ENCODE measurements at places on chromosomes 6 and 20.

GRCh38 chr6:1817033-1817761 lies 207.5 kb downstream of the FOXC1 start:
- DNase-seq, result no peak

DNA sequence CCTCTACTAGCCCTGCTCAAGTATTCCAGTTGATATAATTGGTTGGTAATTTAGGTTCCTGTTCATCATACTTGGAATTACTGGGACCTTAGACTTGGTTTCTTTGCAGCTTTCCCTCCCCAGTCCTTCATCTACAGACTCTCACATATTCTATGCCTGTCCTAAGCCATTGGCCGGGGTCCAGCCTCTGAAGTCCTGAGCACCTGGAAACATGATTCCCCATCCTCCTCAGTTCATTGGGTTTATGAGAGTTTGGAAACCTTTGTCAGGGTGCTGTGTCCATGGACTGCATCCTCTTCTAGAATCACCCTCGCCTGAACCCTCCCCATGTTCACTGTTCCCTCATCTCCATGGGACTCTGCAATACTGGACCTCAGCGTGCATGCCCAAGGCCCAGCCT lies 8.8 kb downstream of the GSTA2 start:
- DNase-seq, result no peak

DNA sequence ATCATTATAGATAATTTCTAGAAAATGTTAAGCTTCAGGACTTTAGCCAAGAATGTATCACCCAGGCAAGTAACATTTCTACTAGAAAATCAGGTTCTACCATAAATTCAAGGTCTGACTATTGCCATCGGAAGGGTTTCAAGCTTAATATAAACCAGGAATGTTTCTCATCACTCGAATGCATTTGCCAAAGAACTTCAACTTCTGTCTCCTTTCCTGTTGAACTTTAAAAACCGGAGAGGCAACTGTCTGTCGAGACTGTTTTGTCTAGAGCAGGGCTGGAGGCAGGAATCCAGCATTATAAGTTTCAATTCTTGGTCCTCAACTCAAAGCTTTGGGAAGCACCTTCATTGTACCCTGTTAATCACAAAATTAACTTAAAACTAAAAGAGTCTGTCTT lies 264.7 kb downstream of the ZNF217 start:
- DNase-seq, result no peak

DNA sequence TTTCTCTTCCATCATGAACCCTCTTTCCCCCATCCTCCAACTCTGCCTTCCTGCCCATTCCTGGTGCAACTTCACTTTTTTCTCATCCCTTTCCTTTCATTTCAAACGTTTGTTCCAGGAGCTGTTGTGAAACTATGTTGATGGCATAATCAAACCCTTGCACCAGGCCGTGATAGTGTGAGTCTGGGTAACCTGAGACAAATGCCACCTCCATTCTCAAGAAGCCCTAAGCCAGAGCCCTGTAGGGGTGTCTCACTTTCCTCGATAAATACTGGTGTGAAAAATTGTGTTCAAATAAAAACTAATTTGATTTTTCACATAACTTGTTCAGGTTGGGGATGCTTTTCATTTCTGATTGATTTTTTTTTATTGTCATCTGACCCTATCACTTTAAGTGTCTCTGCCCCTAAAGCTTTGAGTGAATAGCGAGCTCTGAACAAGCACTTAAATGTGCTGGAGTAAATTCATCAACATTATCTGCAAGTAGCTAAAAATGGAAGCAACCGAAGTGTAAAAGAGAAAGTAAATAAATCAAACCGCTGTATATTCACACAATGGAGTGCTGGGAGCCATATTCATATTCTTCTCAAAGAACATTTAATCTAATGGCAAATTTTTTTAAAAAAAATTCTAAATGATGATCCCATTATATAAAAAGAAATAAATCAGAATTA lies 303.1 kb upstream of the CDYL start:
- DNase-seq, result no peak
